HS-5 (cell line): ENCODE measurements at places on chromosomes 7 and 10.
A peak's percentile ranks its signal among the peaks of the same experiment; 100 is the strongest.

DNA sequence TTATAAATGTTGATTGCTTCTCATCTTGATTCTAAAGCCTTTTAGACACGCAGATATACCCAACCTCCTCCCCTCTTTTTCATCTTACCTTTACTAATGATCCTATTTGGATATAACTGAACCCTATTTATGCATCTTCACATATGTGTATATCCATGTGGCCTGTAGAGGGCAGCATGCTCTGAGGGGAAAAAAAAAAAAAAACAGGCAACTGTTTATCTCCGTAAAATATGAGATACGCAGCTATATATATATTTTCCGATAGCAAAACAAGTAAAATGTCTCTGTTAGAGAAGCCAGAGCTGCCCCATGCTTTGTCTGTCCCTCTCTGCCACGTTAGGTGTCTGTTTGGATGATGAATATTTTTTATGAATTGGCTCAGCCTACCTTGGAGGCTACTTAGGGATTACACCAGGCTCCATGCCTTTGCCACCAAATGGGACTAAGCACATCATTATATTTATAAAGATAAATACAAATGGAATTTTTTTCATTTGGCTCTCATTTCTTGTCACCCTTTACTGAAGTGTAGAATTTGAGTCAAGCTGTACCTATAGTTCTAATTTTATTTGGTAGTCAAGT lies 174.8 kb upstream of the FZD1 start:
- DNase-seq, result no peak

DNA sequence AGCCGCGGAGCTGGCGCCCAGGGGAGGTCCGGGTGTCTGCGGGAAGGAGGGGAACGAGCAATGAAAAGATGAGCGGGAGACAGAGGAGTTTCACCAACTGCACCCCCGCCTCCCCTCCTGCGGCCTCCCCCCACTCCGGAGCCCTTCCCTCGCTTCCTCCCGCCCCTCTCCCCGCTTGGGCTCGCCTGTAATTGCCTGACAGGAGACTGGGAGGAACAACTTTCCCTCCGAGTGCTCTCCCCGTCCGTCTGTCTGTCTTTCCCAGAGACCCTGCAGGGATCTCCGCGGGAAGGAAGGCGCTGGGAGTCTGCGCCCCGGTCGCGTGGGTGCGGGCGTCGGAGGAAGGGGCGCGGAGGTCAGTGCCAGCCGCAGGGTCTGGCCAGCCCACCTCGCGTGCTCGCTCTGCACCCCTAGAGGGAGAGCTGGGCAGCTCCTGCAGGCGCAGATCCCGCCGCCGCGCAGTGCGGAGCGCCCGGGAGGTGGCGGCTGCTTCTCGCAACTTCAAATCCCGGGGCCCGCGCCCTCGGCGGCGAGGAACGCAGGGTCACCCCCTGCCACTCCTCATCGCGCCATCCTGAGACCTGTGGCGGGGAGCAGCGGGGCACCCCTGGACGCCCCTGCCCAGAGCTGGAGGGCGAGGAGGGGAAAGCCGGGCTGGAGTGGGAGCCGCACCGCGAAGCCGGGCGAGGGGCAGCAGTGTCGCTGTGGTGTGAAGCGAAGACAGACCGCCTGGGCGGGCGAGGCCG lies 511 bp upstream of the NRP1 start:
- DNase-seq, result no peak

DNA sequence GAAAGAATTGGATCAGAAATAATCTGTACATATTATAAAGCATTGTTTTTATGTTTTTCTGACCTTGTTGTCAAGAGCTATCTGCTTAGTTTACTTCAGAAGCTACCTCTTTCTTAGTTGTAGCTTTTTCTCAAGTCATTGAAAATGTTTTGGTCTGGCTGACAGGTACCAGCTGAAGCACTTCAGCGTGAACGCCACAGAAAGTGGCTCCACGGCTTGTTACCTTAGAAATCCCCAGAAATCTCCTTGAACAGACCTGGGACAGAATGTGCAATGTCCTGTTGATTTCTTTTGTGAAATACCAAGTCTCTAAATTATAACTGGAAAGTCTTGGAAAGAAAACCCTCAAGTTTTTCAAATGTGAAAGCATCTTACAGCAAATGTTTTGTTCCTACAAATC lies 96.8 kb downstream of the ZMYND11 start:
- DNase-seq, result no peak

DNA sequence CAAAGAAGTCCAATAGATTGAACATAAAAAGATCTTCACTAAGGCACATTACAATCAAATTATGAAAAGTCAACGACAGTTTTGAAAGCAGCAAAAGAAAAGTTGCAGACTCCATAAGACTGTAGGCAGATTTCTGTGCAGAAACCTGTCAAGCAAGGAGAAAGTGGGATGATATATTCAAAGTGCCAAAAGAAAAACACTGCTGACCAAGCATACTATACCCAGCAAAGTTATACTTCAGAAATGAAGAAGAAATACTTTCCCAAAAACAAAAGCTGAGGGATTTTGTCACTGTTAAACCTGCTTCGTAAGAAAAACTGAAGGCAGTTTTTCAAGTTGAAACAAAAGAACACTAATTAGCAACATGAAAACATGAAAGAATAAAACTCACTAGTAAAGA lies 145.5 kb downstream of the ZEB1 start:
- DNase-seq, result no peak

DNA sequence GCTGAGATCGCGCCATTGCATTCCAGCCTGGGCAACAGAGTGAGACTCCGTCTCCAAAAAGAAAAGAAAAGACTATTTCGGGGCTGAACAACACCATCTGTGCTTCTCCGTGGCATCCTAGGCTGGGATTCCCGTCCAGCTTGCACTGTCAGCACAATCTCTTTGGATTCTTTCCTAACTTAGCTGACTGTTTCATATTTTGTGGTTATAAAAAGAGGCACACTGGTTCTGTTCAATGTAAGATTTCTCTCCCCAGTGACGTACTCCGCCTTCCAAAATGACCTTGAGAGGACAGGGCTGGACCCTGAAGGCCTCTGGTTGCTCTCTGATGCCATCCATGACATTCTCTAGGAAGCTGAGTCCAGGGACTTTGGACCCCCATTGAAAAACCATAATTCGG lies 8.8 kb downstream of the ZNHIT1 start:
- DNase-seq, result no peak

GRCh38 chr10:79158004-79158340 lies 89.2 kb downstream of the ZMIZ1 start:
- DNase-seq, result no peak

DNA sequence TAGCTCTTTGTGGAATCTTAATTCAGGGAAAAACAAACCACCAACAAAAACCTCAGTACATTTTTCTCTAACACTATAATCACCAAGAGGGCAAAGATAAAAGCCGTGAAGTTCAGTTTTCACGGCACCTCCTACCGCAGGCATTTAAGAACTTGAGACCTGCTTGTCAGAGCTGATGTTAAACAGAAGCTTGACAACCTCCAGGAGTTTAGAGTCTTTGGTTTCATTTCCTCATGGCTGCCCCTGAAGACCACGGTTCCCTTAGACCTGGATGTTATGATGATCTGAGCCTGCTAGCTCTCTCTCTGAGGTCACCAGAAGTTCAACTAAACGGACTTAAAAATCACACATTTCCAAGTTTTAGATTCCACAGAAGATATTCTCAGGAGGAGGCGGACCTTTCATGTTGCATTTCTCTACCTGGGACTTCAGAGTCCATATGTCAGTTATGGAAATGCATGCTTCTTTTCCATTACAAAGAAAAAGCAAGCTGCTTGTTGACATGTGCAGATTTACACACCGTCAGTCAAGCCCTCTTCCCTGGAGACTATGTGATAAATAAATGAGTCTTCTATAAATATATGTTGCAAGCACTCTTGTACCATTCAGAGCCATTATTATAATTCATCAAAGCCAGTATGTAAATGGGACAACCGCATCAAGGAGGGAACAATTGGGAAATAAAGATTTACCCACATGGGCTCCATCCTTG lies 258.0 kb downstream of the GFRA1 start:
- no peak for DNase-seq

DNA sequence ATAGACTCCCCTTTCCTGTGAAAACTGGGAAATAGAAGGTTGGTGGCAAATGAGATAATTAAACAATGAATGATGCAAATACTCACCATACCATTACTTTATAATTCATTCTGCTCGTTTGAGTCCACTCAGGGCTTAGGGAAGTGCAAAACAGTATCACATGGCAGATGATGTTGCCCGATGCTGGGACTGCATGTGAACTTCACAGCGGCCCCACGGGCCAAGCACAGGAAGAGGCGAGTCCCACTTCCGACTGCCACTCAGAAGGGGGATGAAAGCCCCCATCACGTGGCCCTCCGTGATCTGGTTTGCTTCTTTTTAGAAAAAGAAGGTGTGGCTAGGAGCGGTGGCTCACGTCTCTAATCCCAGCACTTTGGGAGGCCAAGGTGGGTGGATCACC lies 71.5 kb downstream of the PRPF18 start:
- no peak for DNase-seq

DNA sequence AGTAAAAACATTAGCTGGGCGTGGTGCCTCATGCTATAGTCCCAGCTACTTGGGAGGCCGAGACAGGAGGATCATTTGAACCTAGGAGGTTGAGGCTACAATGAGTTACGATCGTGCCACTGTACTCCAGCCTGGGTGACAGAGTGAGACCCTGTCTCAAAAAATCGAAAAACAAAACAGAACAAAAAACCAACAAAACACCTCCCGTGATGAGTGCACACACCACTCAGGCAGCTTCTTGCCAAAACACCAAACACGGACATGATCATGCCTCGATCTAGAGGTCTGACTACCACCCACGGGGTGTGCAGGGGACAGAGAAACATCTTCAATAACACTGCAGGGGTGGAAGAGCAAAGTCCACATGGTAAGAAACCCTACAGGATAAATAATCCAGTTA lies 44.4 kb downstream of the AMZ1 start:
- DNase-seq, result no peak

DNA sequence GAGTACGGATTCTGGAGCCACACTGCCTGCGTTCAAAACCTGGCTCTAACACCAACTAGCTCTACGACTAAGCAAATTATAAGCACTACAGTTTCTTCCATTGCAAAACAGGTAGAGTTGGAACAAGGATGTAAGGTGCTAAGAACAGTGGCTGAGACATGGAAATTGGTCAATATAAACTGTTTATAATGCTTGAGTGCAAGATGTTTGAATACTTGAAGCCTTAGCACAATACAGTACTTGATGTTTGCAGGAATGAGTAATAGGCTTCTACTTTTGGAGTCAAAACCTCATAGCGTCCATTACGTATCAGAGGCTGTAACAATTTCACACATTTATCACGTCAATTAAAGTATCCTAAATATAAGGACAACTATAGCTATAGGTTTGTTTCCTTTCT lies 6.9 kb downstream of the NT5C2 start:
- no peak for DNase-seq

DNA sequence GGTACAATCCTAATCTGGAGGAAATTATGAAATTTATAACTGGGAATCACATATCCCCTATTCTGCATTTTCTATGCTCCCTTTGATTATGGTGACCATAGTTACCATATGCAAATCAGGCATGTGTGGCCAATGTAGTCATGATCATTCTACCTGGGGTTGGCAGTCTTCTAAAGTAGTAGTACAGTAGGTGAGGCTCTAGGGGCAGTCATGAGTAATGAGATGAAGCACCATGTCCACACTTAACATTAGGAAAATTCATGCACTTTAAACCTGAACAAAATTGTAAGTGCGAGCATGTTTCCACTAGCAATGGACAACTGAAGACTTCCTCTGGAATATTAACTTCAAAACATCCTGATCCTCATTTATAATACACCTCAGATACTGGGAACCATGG lies 545.9 kb downstream of the SUGCT start:
- no peak for DNase-seq

GRCh38 chr7:13031468-13031867 lies 344.0 kb downstream of the ARL4A start:
- DNase-seq, result peak; percentile 71

DNA sequence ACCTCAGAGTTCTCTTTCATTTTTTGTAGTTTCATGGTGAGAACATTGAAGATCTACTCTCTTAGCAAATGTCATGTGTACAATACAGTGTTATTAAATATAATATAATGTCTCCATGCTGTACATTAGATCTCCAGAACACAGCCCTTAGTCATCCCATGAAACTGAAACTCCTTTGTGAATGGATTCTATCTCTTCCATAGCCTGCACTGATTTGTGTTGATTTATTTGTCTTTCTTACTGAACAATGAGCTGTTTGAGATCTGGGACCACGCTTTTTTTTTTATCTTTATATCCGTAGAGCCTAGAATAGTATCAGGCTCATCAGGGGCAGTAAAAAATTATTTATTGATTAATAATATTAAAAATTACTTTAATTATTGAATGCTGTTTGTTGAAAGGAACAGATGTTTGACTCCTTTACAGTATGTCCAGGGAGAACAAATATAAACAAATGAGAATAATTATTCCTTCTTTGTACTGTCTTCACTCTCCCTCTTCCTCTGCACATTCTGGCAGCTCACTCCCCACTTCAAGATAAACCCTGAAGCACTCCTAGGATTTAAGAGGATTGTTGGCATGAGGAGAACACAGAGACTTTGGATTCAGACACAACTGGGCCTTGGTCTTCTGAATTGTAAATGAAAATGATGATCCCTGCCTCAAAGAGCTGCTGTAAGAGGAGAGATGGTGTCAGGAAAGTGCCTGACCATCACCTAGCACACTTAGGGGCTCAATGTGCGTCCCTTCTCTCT lies 81.6 kb upstream of the MSRB2 start:
- no peak for DNase-seq

GRCh38 chr10:133079836-133080682 lies 7.7 kb upstream of the ADGRA1 start:
- no peak for DNase-seq

- no peak for DNase-seq
Observed at GRCh38 chr7:120218712-120219111, 54.3 kb upstream of the KCND2 start.

- no peak for DNase-seq
Observed at GRCh38 chr7:111384065-111384891, 178.0 kb downstream of the IMMP2L start.

GRCh38 chr10:97547962-97548361 lies 24.6 kb upstream of the ANKRD2 start:
- no peak for DNase-seq

GRCh38 chr10:4519658-4520402 lies 306.2 kb upstream of the AKR1E2 start:
- peak; percentile 53 for DNase-seq

DNA sequence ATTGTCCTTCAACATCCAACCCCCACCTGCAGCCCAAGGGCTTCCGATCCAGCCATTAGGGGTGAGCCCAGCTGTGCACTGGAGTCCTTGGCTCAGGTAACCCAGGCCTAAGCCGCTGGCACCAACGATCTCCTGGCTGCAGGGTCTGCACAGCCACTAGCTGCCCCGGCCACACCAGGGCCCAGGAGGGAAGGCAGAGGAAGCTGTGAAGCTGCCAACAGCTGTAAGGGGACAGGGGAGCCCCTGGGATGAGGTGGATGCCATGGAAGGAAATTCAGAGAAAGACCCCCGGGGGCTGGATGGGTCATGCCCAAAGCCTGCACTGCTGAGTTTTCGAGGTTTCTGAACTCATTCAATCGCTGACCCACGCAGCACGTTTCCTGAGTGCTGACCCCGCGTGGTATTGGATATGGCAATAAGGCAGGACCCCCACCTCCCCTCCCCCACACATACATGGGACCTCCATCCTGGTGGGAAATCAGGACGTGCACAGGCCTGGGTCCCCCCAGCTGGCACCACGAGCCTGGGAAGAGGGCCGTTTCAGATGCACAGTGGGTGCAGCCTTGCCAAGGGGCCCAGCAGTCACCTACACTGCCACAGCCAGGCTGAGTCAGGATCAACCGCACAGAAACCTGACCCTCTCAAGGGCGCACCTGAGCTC lies 170.3 kb downstream of the DIP2C start:
- no peak for DNase-seq
